ENCODE measurements at places on chromosomes 7 and 10.
A peak's percentile ranks its signal among the peaks of the same experiment; 100 is the strongest.

- DNase-seq, result no peak
These were observed 314.3 kb downstream of the HPSE2 start for GRCh38 chr10:98921316-98921715.

DNA sequence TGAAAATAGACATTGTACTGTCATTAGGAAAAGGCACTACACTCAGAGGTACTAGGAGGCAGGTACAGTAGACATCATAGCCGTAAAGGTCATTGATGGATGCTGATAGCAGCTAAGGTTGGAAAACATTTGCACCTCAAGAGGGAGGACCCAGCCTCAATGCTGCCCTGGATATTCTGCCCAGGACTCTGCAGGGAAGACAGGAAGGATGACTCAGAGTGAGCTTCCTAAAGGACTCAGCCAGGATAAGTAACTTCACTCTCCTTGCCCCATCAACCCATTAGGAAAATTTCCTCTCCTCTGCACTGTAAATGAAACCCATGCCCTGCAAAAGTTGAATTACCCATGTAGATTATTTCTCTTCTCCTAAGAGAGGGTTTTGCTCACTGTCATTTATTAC, 617.9 kb upstream of the MKI67 start:
- no peak for DNase-seq

GRCh38 chr7:95772298-95772770, at the start of gene DYNC1I1:
TSS of gene DYNC1I1 (plus strand) at chr7:95772554. CDS start at chr7:95804730, 32,176 bp downstream.
- peak; percentile 10 for DNase-seq

- no peak for DNase-seq
These were observed 19.2 kb downstream of the HIF1AN start for GRCh38 chr10:100554902-100555301.

DNA sequence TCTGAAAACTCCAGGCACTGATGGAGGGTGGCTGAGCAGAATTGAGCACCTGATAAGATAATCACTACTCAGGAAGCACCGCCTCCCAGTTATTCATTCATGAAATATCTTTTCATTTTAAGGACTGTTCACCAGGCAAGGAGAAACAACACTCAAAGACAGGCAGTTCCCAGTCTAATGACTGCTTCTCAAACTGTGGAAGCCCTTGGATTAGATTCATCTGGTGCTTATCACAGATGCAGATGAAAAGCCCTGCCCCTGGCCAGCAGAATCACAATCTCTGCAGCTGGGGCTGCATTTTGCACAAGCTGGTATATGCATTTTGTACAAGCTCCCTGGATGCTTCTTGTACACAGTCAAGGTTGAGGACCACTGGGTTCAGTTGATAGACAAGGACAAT, 109.7 kb downstream of the ELMO1 start:
- no peak for DNase-seq

Data from stimulated activated CD4-positive, alpha-beta T cell treated with anti-CD3 and anti-CD28 coated beads, Interleukin-4, amount 100 ng/mL, for 4 hours (primary cell).